Activated naive CD8-positive, alpha-beta T cell treated with anti-CD3 and anti-CD28 coated beads for 36 hours (primary cell): ENCODE measurements at places on chromosomes 7 and 10.

GRCh38 chr7:20219446-20220292 lies 2.5 kb upstream of the MACC1 start:
- peaks cover 2% of the 10 kb centered on the region for H3K36me3 ChIP-seq
- H3K27ac ChIP-seq = no peak overlapping the region
- H3K27me3 ChIP-seq = no peaks in the 10 kb centered on the region
- DNase-seq = peak; percentile 9
- H3K4me3 ChIP-seq = no peak overlapping the region
- H3K4me1 ChIP-seq = peaks cover 23% of the 10 kb centered on the region

GRCh38 chr7:47649919-47650318 lies 68.0 kb upstream of the TNS3 start:
- no peak overlapping the region for H3K4me3 ChIP-seq
- peaks cover 3% of the 10 kb centered on the region for H3K36me3 ChIP-seq
- no peak overlapping the region for H3K27ac ChIP-seq

GRCh38 chr10:107653832-107654287 lies 489.4 kb upstream of the SORCS1 start:
- H3K27me3 ChIP-seq = no peaks in the 10 kb centered on the region
- H3K27ac ChIP-seq = no peak overlapping the region
- peaks cover 2% of the 10 kb centered on the region for H3K4me1 ChIP-seq
- DNase-seq = no peak
- H3K4me3 ChIP-seq = peak overlapping the region; percentile 16

GRCh38 chr7:157432541-157432956 lies 95.7 kb downstream of the DNAJB6 start:
- H3K36me3 ChIP-seq = no peaks in the 10 kb centered on the region
- H3K4me1 ChIP-seq = peaks cover 8% of the 10 kb centered on the region
- DNase-seq = no peak
- H3K27ac ChIP-seq = no peak overlapping the region
- H3K27me3 ChIP-seq = no peaks in the 10 kb centered on the region

GRCh38 chr10:124989526-124989925 lies 47.6 kb downstream of the ZRANB1 start:
- H3K27me3 ChIP-seq = no peaks in the 10 kb centered on the region
- H3K4me1 ChIP-seq = peaks cover 5% of the 10 kb centered on the region
- no peak for DNase-seq
- peaks cover 16% of the 10 kb centered on the region for H3K36me3 ChIP-seq

- H3K4me3 ChIP-seq = no peak overlapping the region
- H3K27me3 ChIP-seq = no peaks in the 10 kb centered on the region
- DNase-seq = no peak
- H3K4me1 ChIP-seq = no peaks in the 10 kb centered on the region
- H3K36me3 ChIP-seq = peaks cover 25% of the 10 kb centered on the region
These were observed 81.6 kb upstream of the C1QL3 start for GRCh38 chr10:16603308-16603707.

DNA sequence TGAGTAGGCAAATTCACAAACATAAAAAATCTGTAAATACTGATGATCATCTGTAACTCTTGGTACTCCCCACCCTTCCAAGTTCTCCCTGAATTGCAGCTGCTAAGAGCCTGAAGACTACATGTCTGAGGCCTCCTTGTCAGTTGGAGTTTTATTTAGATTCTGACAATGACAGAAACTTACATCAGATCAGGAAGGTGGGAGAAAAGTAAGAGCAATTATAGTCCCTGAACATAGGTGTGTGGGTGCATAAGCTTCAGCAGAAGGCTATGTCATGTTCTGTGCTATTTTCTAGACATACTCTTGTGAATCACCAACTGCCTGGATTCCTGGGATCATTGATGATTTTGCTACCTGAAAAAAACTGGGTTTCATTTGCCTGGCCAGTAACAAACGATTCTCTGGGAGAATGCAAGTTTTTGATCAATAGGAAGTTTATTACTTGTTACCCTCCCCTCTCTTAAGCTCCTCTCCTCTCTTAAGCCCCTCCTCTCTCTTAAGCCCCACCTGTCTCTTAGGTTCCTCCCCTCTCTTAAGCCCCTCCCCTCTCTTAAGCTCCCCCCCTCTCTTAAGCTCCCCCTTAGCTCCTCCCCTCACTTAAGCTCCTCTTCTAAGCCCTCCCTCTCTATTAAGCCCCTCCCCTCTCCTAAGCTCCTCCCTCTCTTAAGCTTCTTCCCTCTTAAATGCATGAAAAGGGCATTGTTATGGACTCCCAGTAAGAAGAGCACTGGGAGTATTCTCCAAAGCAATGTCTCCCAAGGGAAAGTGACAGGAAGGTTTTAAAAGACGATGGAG lies 1183.4 kb upstream of the AUTS2 start:
- DNase-seq = no peak
- H3K36me3 ChIP-seq = no peaks in the 10 kb centered on the region
- H3K27ac ChIP-seq = no peak overlapping the region
- H3K4me3 ChIP-seq = no peak overlapping the region
